ENCODE measurements at places on chromosomes 3 and 15. TPM values are rescaled to one million over a fixed set of nuclear protein-coding genes. Genes with fewer than 3 reads are reported as not detected.

DNA sequence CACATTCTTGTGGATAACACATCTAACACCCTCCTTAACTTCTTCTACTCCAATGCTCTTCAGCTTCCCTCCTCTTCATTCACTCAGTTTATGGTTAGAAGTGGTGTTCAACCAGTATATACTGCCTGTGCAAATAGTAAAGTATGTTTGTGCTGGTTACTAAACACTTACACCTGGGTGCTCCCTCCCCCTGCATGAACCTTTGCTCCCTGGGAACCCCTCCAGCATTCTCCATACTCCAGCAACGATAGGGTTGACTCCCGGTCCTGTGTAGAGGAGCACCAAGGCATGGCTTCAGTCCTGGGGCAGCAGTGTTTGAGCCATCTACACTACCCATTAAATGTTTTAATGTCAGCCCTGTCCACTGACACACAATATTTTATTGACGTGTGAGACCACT lies 407.5 kb upstream of the DPH6 start:
- H3K4me1 ChIP-seq = no peaks in the 10 kb centered on the region
- H3K27ac ChIP-seq = no peak overlapping the region
- H3K4me3 ChIP-seq = no peak overlapping the region
- H3K27me3 ChIP-seq = no peaks in the 10 kb centered on the region
- DNase-seq = no peak

DNA sequence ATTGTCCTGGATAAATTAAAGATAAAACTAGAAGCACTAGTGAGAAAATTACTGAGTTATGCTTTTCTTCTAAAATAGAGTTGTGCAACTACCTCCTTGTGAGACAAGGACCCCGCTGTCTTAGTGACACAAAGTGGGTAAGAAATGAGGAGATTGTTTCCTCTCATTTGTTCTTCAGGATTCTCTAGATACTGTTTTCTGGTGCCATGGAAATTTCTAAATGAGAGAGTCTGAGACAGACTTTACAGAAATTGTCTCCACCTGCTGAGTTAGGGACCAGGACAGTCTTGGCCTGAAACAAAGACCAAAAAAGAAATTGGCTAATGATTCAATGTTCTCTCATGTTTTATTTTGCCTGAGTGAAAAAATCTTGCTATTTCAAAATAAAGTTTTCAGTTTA lies 427.5 kb downstream of the TUSC7 start:
- DNase-seq = no peak
- H3K4me1 ChIP-seq = no peaks in the 10 kb centered on the region
- H3K27ac ChIP-seq = no peak overlapping the region
- H3K27me3 ChIP-seq = no peaks in the 10 kb centered on the region
- H3K36me3 ChIP-seq = no peaks in the 10 kb centered on the region
- no peak overlapping the region for H3K4me3 ChIP-seq

The PHLDB2 gene
- 3.1 TPM for total RNA-seq

The HCLS1 gene
- total RNA-seq = 10.0 TPM

DNA sequence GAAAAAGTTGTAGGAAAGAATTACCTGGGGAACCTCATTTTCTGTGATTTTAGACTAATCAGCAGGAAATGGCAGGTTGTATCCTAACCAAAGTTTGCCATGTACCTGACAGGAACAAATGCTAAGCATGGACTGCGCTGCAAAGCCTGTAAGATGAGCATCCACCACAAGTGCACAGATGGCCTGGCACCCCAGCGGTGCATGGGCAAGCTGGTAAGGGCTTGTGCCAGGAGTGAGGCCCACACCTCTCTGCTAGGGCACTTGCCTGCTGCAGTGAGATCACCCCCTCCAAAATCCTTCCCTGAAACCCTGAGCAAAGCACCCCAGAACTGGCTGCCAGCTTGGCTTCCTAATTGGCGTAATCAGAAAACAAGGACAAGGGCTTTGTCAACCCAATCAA lies 102.6 kb downstream of the STAC start:
- H3K4me1 ChIP-seq = no peaks in the 10 kb centered on the region
- DNase-seq = no peak
- H3K36me3 ChIP-seq = no peaks in the 10 kb centered on the region
- no peaks in the 10 kb centered on the region for H3K27me3 ChIP-seq
- H3K4me3 ChIP-seq = no peak overlapping the region
